ENCODE measurements at places on chromosomes 2 and 18.

- DNase-seq = no peak
Observed at GRCh38 chr2:27073782-27074181, 2.3 kb upstream of the OST4 start.

- DNase-seq = no peak
Observed at GRCh38 chr2:133541376-133541775, 26.9 kb downstream of the NCKAP5 start.

GRCh38 chr2:177396703-177397460, 4.3 kb downstream of the AGPS start:
- DNase-seq = no peak

GRCh38 chr2:21966139-21966538, 842.4 kb downstream of the TDRD15 start:
- no peak for DNase-seq

- no peak for DNase-seq
Observed at GRCh38 chr18:4541588-4541987, 86.5 kb upstream of the DLGAP1 start.

DNA sequence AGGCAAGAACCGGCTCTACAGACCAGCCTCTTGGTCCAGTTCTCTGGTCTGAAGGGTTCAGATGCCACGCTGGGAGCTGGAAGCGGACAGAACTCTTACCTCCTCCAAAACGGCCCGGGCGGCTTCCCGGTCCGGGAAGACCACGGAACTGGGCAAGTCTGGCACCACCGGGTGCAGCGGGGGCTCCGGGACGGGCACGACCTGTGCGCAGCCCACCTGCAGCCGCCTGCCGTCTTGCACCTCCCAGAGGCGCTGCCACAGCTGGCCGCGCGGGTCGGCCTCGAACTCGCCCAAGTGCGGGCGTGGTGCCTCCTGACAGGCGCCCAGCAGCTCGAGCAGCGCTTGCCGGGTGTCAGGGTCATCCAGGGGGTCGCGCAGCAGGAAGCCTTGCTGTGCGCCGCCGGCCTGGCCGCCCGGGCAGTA, 773 bp downstream of the CMPK2 start:
- no peak for DNase-seq

DNA sequence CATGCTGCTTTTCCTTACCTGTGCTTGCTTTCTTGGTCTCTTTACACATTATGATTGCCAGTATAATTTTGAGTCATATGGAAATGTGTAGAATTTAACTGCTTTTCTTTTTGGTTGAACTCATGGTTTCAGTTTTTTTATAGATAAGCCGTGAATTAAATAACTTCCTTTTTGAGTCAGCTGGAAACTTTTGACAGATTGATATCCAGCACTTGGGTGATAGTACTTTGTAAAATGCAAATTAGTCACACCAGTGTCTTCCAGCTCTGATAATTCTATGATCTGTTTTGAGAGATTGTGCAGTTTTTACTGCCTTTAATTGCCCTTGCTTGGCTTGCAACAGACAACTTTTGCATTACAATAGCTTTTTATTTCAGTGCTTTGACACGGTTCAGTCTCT, 86.4 kb downstream of the NCOA1 start:
- DNase-seq = no peak
